NCI-H2227 treated with DMSO at 0.1 percent for 48 hours (cell line): ENCODE measurements at places on chromosomes 11 and 22.

DNA sequence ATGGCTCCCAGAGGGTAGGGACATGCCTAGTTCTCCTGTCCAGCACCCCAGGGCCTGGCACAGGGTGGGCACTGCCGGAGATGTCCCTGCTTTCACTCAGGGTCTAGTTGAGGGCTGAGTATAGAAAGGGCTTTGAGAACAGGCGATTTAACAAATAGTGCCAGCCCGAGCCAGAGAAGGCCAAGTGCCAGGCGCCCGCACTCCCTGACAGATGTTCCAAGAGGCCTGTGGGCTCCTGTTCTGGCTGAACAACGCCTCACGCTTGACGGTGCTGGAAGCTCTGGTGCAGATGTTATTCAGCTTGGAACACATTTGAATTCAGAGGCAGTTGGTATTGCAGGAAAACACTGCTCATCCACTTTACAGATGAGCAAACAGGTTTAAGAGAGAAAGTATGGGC, 46.5 kb downstream of the NFAM1 start:
- DNase-seq, result no peak

GRCh38 chr11:32940865-32941264, 48.3 kb downstream of the QSER1 start:
- no peak for DNase-seq

GRCh38 chr22:25057013-25057881, 104.7 kb downstream of the KIAA1671 start:
- peak; percentile 26 for DNase-seq

DNA sequence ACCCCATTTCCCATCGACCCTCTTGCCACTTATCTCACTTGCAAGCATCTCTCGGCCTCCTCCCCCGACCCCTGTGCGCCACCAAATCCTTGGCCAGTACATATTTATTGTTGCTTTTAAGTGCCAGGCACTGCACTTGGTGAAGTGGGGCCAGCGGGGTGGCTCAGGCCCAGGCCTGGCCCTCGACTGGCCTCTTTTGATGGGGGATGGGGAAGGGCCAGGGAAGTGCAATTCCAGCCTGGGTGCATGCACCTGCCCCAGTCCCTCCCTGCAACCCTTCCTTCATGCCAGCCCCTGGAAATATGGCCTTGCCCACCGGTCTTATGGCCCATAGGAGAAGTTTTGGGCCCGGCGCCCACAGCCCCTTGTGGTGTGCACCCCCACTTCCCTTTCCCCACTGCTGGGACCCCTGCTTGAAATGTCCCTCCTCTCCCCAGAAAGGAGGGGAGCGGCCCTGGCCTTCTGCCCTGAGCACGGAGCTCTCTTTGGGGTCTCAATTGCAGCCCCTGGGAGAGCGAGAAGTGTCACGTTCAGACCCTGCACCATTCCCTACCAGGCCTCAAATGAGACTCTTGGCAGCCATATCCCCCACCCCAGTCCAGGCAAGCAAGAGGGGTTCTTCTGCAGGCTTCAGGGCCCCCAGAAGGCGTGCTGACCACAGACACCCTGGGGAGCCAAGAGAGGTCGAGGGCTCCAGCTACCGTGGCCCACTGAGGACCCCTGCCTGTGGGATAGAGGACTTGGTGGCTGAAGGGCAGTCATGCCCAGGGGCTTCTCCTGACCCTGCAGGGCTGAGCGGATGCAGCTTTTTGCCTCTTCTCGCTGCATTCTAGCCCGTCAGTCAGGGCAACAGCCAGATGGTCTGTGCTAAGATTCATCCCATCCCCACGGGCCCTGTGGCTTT, 961 bp downstream of the SUSD2 start:
- DNase-seq, result no peak
